Ascending aorta (tissue), 2 donors: ENCODE measurements at places on chromosomes 2 and 18.

- H3K27me3 ChIP-seq = no peaks in the 10 kb centered on the region
- H3K4me3 ChIP-seq = no peak overlapping the region
- no peak for DNase-seq
- no peak overlapping the region for H3K27ac ChIP-seq
Observed at GRCh38 chr2:195320413-195320973, 336.5 kb upstream of the SLC39A10 start.

- peak overlapping the region; percentile 73 for H3K27ac ChIP-seq
- H3K4me1 ChIP-seq = peaks cover 2% of the 10 kb centered on the region
- no peaks in the 10 kb centered on the region for H3K36me3 ChIP-seq
- no peak for DNase-seq
- no peaks in the 10 kb centered on the region for H3K27me3 ChIP-seq
- H3K4me3 ChIP-seq = no peak overlapping the region
Observed at GRCh38 chr2:238388794-238389193, 37.9 kb upstream of the ASB1 start.

GRCh38 chr2:96895032-96895745, 25.3 kb upstream of the SEMA4C start:
- DNase-seq = no peak
- H3K27me3 ChIP-seq = no peaks in the 10 kb centered on the region

- no peaks in the 10 kb centered on the region for H3K4me1 ChIP-seq
- no peak for DNase-seq
- H3K27ac ChIP-seq = peak overlapping the region; percentile 1
Observed at GRCh38 chr2:215756346-215756730, 257.0 kb downstream of the MREG start.

DNA sequence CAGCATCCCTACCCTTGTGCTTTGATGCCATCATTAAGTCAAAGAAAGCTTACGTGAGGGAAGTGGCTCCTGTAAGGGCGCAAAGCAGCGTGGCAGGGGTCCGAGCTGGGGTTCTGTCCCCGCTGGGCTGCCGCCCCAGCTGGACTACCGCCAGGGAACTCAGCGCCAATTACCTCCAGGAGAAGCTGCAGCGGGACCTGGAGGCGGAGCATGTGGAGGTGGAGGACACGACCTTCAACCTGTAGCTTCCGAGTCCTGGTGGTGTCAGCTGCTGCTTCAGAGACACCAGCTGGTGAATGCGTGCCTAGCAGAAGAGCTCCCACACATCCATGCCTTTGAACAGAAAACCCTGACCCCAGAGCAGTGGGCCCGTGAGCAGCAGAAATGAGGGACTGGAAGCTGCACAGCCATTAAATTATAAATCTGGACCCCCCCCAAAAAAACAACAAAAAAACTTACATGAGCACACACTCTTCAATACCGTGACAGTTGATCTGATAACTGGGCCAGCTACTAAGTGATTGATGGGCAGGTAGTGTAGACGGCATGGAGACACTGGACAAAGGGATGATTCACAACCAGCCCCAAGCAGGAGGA, 20.1 kb upstream of the YES1 start:
- no peaks in the 10 kb centered on the region for H3K36me3 ChIP-seq
- H3K27ac ChIP-seq = no peak overlapping the region
- H3K4me3 ChIP-seq = no peak overlapping the region
- no peak for DNase-seq
- H3K4me1 ChIP-seq = no peaks in the 10 kb centered on the region

DNA sequence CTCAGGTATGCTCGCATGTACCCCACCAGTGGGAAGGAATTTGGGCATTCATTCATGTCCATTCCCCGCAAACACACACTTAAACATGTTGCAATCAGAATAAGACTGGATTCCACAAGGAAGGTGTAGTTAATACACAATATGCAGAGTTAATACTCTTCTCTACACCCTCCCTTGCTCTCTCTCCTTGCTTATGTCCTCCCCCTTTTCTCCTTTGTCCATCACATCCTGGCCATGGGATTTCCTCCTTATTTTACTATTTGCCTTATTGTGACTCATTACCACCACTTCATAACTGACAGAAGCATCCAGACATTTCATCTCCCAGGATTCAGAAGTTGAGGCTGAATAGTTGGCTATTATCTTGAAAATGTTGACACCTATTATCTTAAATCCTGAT, 473.8 kb upstream of the SPHKAP start:
- no peaks in the 10 kb centered on the region for H3K36me3 ChIP-seq
- H3K4me1 ChIP-seq = peaks cover 3% of the 10 kb centered on the region
- DNase-seq = no peak
- H3K27me3 ChIP-seq = no peaks in the 10 kb centered on the region
- H3K4me3 ChIP-seq = no peak overlapping the region
- no peak overlapping the region for H3K27ac ChIP-seq
